ENCODE measurements at places on chromosomes 4 and X.

GRCh38 chrX:40099055-40099958, 1.5 kb upstream of the BCOR start:
- peaks cover 19% of the 10 kb centered on the region for H3K4me1 ChIP-seq
- peaks cover 10% of the 10 kb centered on the region for H3K27me3 ChIP-seq
- H3K4me3 ChIP-seq: peak overlapping the region; percentile 89
- H3K36me3 ChIP-seq: no peaks in the 10 kb centered on the region

DNA sequence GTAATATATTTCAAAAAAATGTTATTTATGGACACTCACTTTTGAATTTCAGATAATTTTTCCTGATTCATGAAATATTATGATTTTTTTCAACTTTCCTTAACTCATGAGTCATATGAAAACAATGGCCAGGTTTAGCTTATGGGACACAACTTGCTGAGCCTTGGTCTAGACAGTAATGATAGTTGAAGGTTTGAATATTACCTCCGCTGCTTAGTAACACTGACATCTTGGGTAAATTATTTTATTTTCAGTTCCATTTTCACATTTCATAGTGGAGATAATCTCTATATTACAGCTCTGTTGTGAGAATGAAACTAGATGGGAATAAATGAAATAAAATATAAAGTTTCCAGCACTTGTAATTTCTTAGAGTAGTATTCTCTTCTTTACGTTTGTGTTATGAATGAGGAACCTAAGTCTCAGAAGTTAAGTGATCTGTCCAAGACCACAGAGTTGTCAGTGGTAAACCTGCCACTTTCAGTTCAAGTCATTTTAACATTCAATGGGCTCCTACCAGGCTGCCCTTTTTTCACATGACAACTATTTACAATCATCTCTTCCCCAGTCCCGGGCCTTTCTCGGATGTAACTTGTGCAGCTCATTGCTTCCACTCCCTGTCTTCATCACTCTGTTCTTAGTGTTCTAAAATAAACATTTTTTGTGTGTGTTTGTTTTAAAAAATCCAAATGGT, 46.8 kb upstream of the GC start:
- no peaks in the 10 kb centered on the region for H3K27me3 ChIP-seq
- H3K4me1 ChIP-seq: peaks cover 6% of the 10 kb centered on the region
- no peak overlapping the region for H3K4me3 ChIP-seq
- no peaks in the 10 kb centered on the region for H3K36me3 ChIP-seq
- H3K27ac ChIP-seq: no peak overlapping the region
- no peak for DNase-seq

DNA sequence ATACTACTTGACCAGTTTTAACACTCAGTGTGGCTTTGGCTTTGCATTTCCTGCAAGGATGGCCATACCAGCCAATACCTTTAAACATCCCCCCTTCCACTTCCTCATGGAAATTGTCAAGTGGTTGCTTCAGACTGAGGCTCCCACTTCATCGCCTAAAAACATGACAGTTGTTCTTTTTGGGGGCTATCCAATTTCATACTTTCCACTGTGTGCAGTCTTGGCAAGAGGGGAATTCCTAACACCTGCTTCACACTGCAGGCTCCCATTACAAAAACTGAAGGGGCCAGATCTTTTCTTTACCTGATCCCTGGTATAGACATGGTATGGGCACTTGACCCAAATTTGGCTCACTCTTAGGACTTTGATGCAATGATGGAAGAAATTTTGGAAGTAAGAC, 28.5 kb upstream of the TSR2 start:
- H3K4me1 ChIP-seq: no peaks in the 10 kb centered on the region
- H3K27ac ChIP-seq: no peak overlapping the region
- H3K4me3 ChIP-seq: no peak overlapping the region
- H3K27me3 ChIP-seq: no peaks in the 10 kb centered on the region
- H3K36me3 ChIP-seq: no peaks in the 10 kb centered on the region

- no peaks in the 10 kb centered on the region for H3K36me3 ChIP-seq
- no peaks in the 10 kb centered on the region for H3K27me3 ChIP-seq
Measured at GRCh38 chrX:139936259-139936658, 3.4 kb upstream of the ATP11C start.

GRCh38 chr4:1842993-1843448, 12.9 kb downstream of the LETM1 start:
- H3K27ac ChIP-seq: no peak overlapping the region
- no peaks in the 10 kb centered on the region for H3K4me1 ChIP-seq

DNA sequence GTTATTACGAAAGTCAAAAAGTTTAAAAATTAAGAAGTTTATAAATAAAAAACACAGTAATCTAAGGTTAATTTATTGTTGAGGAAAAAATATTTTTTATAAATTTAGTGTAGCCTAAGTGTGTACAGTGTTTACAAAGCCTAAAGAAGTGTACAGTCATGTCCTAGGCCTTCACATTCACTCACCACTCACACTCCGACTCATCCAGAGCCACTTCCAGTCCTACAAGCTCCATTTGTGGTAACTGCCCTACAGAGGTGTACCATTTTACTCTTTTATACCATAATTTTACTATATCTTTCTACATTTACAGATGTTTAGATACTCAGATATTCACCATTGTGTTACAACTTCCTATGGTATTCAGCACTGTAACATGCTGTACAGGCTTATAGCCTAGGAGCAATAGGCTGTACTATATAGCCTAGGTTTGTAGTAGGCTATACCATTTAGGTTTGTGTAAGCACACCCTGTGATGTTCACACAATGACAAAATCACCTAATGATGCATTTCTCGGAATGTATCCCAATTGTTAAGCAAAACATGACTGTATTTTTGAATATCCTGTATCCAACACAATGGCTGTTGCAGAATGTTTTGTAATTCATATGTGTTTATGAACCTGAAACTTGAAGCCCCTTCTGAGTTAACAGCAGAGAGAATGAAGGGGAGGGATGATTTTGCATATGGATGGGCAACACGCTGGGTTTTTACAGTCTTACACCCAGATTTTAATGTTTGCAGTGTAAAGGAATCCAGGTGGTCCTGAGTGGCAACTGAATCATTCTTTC, 3.1 kb downstream of the PPBP start:
- no peaks in the 10 kb centered on the region for H3K36me3 ChIP-seq
- H3K27ac ChIP-seq: no peak overlapping the region
- H3K27me3 ChIP-seq: peaks cover 39% of the 10 kb centered on the region
- H3K4me3 ChIP-seq: no peak overlapping the region
- no peak for DNase-seq

DNA sequence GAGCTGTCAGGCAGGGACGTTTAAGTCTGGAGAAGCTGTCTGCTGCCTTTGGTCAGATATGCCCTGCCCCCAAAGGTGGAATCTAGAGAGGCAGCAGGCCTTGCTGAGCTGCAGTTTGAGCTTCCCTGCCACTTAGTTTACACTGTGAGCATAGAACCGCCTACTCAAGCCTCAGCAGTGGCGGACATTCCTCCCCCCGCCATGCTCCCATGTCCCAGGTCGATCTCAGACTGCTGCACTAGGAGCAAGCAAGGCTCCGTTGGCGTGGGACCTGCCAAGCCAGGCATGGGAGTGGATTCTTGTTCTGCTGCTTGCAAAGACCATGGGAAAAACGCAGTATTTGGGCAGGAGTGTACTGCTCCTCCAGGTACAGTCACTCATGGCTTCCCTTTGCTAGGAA, 24.3 kb downstream of the PLK4 start:
- no peaks in the 10 kb centered on the region for H3K27me3 ChIP-seq
- DNase-seq: no peak
- H3K36me3 ChIP-seq: peaks cover 13% of the 10 kb centered on the region
- no peak overlapping the region for H3K27ac ChIP-seq
- no peak overlapping the region for H3K4me3 ChIP-seq
